ENCODE measurements at places on chromosomes 16 and 17. TPM values are rescaled to one million over a fixed set of nuclear protein-coding genes. Genes with fewer than 3 reads are reported as not detected.

DNA sequence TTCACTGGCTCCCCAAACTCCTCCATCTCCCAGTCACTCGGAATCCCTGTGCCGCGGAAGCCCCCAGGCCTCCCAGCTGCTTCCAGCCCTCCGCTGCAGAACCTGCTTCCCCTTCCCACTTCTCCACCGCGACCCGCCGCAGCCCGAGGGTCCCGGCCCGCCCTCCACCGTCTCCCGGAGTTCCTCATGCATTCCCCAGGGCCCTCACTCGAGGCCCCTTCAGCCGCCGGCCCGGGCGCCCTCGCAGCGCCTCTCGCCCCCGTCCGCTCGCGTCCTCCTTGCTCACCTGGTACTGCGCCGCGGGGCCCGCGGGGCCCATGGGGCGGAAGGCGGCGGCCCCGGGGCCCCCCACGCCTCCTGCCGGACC is 329 bp downstream of the SMARCD2 start:
- DNase-seq, result peak; percentile 59

DNA sequence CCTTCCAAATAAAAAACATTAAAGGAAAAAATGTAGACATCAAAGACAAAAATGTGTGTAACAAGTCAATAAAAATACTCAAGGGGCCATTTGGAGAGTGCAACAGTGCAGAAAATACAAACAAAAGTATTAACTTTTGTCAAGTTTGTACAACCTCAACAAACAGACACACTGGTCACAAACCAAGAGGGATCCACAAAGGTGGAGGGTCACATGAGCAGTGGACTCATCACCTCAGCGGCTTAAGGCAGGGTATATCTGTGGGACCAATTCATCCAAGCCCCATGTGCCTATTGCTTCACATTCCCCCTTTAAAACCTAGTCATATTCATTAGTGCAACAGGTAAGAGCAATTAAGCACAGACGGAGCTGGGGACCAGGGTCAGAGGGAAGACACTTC is 45.2 kb downstream of the DCUN1D3 start:
- no peak for DNase-seq

KRT28 gene
- not detected for total RNA-seq

- no peak for DNase-seq
These were observed 19.2 kb upstream of the MTSS2 start for GRCh38 chr16:70705056-70705455.

- peak; percentile 91 for DNase-seq
These were observed 4.4 kb downstream of the SNAI3 start for GRCh38 chr16:88681709-88682451.

GRCh38 chr17:35433075-35433894 is 985 bp upstream of the SLFN12 start:
- DNase-seq, result peak; percentile 85

GPR179 gene
- 0.07 TPM for total RNA-seq
